ENCODE measurements at places on chromosomes 5 and 9.

DNA sequence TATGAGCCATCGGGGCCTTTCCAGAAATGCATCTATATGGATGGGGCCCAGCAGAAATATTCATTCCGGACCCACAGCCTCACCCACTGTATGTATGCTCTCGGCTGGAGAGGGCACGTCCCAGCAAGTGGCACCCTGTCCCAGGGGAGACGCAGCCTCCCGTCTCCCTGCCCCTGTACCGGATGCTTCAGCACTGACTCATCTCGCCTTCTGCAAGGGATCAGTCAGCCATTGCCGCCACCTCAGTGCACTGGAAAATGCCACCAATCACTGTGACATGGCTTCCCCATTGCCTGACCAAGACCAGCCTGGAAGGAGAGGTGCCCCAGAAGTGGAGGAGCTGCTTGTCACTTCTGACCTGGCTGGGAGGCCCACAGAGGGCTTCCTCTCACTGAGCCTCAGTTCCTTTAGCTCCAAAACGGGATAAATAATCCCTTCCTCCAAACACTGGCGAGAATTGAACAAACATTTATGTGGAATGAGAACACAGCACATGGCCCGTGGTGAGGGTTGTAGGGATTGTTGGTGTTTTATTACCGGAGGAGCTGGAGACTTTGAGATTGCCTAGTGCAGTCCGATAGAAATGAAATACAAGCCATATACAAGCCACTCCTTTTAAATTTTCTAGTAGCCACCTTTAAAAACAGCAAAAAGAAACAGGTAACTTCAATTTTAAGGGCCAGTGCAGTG is 43.9 kb upstream of the ORM1 start:
- peak; percentile 49 for DNase-seq

DNA sequence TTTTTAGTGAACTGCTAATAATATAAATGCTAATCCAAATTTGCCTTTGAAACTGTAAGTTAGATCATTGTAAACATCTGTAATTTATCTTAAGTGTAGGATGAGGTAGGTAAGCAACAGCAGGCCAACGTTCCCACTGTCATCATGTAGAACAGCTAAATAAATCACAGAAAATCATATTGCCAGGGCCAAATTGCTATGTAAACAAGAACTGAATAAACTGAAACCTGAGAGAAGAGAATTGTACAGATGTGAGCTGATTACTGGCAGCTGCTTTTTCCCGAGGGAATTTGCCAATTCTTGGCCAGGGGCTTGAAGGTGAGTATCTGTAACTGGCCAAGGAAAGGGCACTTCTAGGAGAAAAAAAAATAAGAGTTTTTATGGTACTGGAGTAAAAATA is 97.6 kb downstream of the CDH10 start:
- no peak for DNase-seq

GRCh38 chr5:12845549-12846159 is 941.4 kb upstream of the CTNND2 start:
- no peak for DNase-seq

- peak; percentile 70 for DNase-seq
Measured at GRCh38 chr5:108720391-108720790, 27.3 kb upstream of the FER start.

GRCh38 chr5:37882636-37883035 is 42.8 kb upstream of the GDNF start:
- peak; percentile 24 for DNase-seq

- no peak for DNase-seq
Measured at GRCh38 chr9:19620326-19620725, 168.5 kb downstream of the SLC24A2 start.

DNA sequence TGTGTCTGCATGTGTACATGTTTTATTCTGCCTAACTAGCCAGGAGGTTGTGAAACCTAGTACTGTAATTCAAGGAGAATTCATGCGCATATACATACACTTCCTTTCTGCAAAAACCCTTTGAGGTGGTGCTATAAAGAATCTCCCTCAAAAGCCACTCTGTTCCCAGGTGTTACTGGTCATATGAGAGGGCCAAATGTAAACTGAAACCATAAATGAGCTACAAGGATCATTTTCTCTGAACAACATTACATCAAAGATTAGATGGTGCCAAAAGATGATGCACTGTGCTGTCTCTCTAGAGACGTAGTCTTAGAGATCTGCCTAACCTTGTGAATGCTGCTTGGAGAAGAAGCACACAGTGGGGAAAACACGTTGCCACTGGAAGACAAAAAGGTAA is 15.7 kb downstream of the NREP start:
- DNase-seq, result peak; percentile 88

GRCh38 chr5:74810915-74811314 is 43.9 kb downstream of the NSA2 start:
- no peak for DNase-seq

DNA sequence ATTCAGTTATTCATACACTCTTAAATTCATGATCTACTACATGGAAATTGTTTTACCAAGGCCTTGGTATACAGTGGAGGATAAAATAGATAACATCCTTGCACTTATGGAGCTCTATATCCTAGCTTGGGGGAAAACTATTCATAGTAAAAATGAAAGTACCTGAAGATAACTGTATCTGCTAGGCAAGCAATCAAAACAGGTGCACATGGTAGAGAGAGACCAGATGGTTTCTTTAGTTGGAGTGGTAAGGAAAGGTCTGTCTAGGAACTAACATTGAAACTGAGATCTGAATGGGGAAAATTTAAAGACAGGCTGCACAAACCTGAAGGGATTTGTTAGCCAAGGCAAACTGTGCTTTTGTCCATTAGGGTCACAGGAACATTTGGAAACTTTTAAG is 11.1 kb upstream of the SLCO4C1 start:
- no peak for DNase-seq

GRCh38 chr5:172466062-172466461 is 11.7 kb upstream of the SH3PXD2B start:
- no peak for DNase-seq

DNA sequence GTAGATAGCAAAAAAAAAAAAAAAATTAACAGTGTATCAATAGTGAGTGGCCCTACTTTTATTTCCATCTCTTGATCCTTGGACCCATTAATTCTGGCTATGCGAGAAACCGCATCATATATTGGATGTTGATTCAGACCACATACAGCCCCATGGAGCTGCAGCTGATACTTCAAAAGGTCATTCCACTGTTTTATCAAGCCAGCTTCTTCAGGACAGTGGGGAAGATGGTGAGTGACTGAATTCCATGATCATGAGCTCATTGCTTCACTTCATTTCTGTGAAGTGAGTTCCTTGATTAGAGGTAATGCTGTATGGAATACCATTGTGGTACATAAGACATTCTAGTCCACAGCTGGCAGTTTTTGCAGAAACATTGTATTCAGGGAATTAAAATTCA is 222.9 kb upstream of the MEF2C start:
- DNase-seq, result no peak

- no peak for DNase-seq
Measured at GRCh38 chr9:128159522-128159783, 612 bp upstream of the BBLN start.

- peak; percentile 97 for DNase-seq
Measured at GRCh38 chr9:92242260-92243136, 51.0 kb downstream of the IARS1 start.

GRCh38 chr5:112479418-112479817 is 60.3 kb upstream of the EPB41L4A start:
- peak; percentile 45 for DNase-seq

- no peak for DNase-seq
Measured at GRCh38 chr5:174636094-174636493, 88.3 kb upstream of the MSX2 start.

DNA sequence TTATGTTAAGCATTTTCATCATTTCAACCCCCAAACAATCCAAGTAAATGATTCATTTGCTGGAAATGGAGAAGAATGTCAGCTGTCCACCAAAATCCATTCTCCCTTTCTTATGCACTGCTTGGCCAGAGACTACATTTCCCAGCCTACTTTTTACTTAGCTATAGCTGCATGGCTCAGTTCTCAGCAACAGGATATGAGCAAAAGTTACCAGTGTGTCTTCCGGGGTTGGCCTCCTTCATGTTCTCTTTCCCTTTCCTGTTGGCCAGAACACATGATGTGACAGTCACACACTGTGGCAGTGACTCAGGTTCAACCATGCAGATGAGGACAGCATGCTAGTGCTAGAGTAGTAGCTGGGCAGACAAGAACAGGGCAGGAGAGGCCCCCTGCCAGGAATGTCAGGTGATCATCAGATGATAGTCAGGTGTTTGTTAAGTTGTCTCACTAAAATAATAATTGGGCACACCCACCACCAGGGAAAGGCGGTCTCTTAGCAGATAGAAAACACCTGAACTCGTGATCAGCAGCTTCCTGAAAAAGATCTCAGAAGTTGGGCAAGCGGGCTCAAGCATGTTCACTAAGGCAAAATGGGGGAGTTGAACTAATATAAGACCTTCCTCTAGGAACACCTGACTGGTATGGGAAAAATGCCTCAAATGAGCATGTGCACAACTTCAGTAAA is 12.2 kb downstream of the GPR150 start:
- DNase-seq, result peak; percentile 73

GRCh38 chr5:1897816-1898450 is 15.2 kb upstream of the IRX4 start:
- no peak for DNase-seq

All from fibroblast of mammary gland (primary cell).